ENCODE measurements at places on chromosomes 1 and 21.
A peak's percentile ranks its signal among the peaks of the same experiment; 100 is the strongest.

GRCh38 chr21:28871388-28872010 lies 121.2 kb downstream of the LTN1 start:
- DNase-seq = no peak

DNA sequence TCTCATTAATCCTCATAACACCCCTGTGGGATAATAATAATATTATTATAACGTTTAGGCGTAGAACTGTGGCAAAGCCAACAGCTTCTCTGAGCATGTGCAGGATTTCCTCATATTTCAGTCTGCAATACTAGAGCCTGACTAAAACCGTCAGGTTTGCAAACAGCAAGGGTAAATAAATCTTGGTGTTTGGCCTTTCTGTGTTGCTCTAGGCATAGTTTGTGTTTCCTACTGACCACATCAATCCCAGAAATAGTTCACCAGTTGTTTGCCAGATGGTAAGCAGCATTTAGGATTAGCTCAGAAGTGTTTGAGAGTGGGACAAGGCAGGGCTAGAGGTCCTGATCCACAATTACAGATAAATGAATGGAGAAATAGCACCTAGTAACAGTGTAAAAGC lies 2.8 kb upstream of the KCNA3 start:
- DNase-seq = no peak

DNA sequence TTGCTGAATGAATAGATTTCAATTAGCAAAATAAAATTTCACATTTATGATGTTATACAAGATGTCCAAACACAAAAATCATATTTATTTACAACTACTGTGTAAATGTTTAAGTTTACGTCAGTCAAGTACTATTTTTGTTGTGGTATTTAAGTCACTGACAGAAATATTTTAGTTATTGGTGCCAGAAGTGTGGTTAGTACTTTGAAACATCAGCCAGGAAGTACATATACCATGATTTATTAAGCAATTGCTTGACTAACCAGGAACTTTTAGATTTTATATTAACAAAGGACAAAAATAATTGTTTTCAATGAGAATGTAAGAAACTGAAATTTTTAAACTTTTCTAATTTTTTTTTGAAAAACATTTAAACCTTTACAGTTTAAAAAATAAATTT lies 2.4 kb upstream of the FCRL4 start:
- DNase-seq = no peak

DNA sequence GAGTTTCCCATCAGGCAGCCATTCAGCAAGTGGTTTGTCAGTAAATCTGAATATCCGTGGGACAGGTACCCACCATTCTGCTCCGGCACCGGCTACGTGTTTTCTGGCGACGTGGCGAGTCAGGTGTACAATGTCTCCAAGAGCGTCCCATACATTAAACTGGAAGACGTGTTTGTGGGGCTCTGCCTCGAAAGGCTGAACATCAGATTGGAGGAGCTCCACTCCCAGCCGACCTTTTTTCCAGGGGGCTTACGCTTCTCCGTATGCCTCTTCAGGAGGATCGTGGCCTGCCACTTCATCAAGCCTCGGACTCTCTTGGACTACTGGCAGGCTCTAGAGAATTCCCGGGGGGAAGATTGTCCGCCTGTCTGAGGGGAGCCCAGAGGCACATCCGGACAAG lies 48.4 kb downstream of the B3GALT5 start:
- no peak for DNase-seq

DNA sequence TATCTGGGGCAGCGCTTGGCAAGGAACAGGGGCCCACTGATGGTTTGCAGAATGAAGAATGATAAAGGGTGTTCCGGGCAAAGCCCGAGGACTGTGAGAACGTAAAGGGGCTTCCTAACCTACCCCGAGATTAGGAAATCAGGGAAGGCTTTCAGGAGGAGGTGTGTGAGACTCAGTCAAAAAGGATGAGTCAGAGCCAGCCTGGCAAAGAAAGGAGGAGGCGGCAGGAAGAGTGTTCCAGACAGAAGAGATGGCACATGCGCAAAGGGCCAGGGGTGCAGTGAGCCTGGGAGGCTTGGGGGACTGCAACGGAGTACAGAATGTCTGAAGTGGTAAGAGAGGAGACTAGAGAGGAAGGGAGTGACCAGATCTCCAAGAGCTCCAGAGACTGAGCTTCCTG lies 70.3 kb downstream of the RAP1GAP start:
- no peak for DNase-seq

DNA sequence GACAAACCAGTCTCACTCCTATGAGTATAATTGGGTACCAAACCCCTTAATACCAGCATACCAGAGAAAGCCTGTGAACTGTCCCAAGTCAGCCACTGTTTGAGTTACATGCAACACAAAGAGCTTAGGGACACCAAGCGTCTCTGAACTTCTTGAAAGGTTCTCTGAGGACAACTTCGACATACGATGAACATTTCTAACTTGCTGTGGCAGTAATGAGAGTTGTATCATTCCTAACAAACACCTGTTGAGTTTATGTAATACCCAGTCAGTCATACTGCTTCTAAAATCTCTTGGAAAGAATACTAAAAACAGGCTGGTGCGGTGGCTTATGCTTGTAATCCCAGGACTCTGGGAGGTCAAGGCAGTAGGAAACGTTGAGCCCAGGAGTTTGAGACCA lies 18.4 kb downstream of the CCT8 start:
- no peak for DNase-seq

- no peak for DNase-seq
These were observed 11.1 kb downstream of the PTP4A2 start for GRCh38 chr1:31926853-31927660.

DNA sequence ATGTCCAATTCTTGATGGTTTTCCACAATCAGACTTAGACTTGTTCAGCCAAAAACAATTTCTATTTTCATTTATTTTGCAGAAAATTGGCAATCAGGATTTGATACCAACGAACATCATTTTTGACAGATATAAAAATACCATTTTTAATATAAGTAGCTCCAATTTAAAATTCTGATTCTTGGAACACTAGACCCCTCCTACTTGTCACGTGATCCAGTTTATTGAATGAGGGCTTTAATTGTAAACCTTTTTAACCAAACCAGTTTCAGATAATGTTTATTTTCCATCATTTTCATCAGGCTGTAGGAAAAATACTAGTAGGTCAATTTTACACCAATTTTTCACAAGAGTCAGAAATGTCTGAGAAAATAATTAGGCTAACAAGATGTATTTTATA lies 607.2 kb upstream of the RGS18 start:
- DNase-seq = no peak

GRCh38 chr21:37787456-37787855 lies 128.8 kb downstream of the KCNJ6 start:
- no peak for DNase-seq

- no peak for DNase-seq
These were observed 58.0 kb upstream of the FAM3B start for GRCh38 chr21:41258617-41259016.

DNA sequence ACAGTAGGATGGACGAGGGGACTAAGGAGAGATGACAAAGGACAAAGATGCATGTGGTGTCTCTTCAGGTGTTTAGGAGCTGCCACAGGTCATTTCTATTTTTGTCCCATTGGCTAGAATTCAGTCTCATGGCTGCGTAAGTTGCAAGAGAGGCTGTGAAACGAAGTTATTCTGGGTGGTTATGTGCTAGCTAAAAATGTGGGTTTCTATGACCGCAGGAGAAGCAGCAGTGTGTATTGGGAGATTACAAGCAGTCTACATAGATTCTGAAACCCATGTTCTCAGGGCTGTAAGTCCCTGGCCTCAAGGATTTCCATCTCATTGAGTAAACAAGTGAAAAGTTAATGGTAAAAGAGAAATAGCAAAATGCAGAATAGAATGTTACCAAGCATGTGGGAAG lies 110.7 kb downstream of the SPATA46 start:
- no peak for DNase-seq

- DNase-seq = peak; percentile 4
These were observed 4.9 kb upstream of the ABCA4 start for GRCh38 chr1:94125551-94126514.

- DNase-seq = no peak
These were observed 38.2 kb downstream of the MATN1 start for GRCh38 chr1:30684881-30685795.

- no peak for DNase-seq
These were observed 25.8 kb upstream of the LRRC8C start for GRCh38 chr1:89607156-89607555.

DNA sequence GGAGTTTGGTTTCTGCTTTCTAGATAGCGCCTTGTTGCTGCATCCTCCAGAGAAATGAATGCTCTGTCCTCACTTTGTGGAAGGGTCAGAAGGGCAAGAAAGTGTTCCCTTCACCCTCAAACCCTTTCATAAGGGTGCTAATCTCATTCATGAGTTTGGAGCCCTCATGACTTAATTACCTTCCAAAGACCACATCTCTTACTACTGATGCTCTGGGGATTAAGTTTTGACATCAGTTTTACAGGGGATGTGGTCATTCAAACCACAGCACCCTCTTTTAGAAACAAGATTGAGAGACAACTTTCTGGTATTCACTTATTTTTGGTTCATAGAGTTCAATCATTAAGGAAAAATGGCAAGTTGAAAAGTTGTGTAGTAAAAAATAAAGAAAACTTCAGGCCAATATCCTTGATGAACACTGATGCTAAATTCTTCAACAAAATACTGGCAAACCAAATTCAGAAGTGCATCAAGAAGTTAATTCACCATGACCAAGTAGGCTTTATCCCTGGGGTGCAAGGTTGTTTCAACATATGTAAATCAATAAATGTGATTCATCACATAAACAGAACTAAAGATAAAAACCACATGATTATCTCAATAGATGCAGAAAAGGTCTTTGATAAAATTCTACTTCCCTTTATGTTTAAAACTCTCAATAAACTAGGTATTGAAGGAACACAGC lies 442.1 kb downstream of the PTBP2 start:
- no peak for DNase-seq

GRCh38 chr21:32578107-32578691 lies 7.1 kb downstream of the TCP10L start:
- DNase-seq = no peak

- no peak for DNase-seq
These were observed 50.9 kb downstream of the PTPN14 start for GRCh38 chr1:214500340-214501055.

DNA sequence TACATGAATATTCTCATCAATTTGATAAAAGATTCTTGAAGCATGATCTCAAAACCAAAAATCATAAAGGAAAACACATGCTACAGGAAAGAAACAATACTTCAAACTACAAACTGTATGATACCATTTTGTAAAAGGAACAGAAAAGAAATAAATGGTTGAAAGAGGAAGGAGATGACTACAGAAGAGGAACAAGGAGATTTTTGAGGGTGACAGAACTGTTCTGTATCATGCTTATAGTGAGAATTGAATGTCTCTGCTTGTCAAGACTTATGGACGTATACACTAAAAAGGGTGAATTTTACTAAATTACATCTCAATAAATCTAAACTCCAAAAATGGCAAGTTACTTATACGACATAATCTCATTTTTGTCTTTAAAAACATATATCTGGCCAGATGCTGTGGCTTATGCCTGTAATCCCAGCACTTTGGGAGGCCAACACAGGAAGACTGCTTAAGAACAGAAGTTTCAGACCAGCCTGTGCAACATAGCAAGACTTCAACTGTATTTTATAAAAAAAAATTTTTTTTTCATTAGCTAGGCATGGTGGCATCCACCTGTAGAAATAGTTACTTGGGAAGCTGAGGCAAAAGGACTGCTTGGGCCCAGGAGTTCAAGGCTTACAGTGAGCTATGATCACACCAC lies 125.4 kb downstream of the EIF4G3 start:
- DNase-seq = peak; percentile 39

GRCh38 chr1:28981210-28981609 lies 66.8 kb downstream of the EPB41 start:
- DNase-seq = peak; percentile 34

GRCh38 chr1:51642739-51643142 lies 25.8 kb downstream of the OSBPL9 start:
- DNase-seq = no peak

GRCh38 chr1:168942165-168942564 lies 164.3 kb upstream of the ATP1B1 start:
- DNase-seq = no peak

DNA sequence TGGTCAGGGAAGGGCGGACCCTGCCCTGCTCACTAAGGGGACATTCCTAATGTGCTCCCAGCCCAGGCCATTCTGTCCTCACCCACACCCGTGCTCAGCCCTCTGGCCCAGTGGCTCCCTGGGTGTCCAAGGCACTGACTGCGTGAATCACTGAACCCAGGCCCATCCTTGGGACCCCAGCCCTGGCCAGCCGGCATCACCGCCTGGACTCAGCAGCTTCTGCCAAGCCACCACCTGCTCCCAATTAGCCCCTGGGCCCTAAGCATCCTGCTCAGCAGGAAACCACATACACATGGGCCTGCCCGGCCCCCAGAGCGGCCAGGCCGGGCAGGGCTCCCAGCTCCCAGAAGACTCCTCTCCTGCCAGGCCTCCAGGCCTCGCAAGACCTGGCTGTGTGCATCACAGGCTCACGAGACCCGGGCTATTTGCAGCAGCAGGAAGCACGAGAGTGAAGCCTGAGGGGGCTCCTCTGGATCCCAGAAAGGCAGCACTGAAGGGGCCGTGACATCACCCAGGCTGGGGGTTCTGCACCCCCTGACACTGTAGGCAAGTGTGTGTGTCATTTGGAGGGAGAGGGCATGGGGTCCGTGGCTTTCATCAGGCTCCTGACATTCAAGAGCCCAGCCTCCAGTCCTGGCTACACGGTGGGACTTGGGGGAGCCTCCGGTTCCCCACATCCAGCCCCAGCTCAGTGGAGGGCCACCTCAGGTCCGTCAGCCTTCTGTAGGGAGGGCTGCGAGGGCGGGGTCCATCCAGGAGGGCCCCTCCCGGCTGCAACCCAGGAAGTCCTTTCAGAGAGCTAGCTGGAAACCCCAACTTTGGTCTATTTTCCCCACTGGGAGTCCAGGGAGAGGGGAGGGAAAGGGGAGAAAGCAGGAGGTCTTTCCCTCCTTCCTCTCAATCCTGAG lies 1.6 kb downstream of the MFAP2 start:
- no peak for DNase-seq

DNA sequence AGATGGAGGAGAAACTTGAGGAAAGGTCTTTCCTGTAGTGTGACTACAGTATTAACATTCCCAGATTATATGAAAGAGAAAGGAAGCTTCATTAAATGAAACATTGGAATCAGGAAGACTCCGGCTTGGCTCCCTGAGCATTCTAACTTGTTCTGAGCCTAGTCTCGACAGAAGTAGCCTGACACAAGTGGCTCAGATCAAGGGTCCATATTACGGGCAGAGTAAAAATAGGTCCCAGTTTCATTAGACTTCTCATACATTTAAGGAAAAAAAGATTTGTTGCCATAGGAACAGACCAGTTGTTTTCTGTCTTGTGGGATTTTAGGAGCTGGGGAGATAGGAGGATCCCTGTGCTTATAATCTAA lies 12.8 kb downstream of the SMAP2 start:
- DNase-seq = no peak
